Activated T-cell treated with anti-CD3 and anti-CD28 coated beads, Interleukin-2, amount 50 U/mL, for 4 hours (primary cell): ENCODE measurements at places on chromosomes 2 and 18. TPM values are rescaled to one million over a fixed set of nuclear protein-coding genes. Genes with fewer than 3 reads are reported as not detected.
A peak's percentile ranks its signal among the peaks of the same experiment; 100 is the strongest.

Gene PMAIP1
- 93.0 TPM for total RNA-seq

GRCh38 chr2:20615466-20616241 lies 35.2 kb downstream of the HS1BP3 start:
- no peak for DNase-seq

Gene MC2R
- total RNA-seq: not detected

Gene CNGA3
- total RNA-seq: not detected

Gene TEX44
- total RNA-seq: not detected

Gene AQP12B
- total RNA-seq: not detected

DNA sequence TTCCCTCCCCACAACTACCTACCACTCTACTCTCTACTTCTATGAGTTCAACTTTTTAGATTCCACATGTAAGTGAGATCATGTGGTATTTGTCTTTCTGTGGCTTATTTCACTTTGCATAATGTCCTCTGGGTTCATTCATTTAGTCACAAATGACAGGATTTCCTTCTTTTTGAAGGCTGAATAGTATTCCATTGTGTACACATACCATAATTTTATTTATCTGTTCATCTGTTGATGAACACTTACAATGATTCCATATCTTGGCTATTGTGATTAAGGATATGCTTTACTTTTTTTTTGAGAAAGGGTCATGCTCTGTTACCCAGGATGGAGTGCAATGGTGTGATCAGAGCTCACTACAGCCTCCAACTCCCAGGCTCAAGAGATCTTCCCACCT lies 73.6 kb downstream of the ICA1L start:
- no peak for DNase-seq

Gene ZNF385B
- total RNA-seq: not detected

GRCh38 chr2:12424809-12425208 lies 291.9 kb upstream of the TRIB2 start:
- DNase-seq: no peak

Gene CNDP1
- total RNA-seq: 0.15 TPM

GRCh38 chr18:74897971-74898657 lies 300.4 kb downstream of the ZNF407 start:
- no peak for DNase-seq

DNA sequence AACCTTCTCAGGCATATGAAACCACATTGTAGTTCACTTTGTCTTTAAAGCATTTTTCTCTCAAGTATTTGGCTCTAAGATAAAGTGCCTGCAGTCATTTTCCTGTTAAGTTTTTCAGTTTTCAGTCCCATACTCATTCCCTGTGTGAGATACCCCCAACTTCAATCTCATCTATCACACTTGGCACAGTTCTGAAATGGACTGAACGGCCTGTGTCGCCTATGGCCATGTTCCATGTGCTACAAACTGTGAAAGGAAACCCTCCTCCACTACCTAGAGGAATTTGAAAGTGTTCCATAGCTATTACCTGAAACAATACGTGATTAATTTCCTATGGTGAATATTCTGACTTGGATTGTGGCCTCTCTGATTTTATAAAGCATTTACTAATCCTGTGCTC lies 319.1 kb downstream of the CTNNA2 start:
- DNase-seq: no peak

DNA sequence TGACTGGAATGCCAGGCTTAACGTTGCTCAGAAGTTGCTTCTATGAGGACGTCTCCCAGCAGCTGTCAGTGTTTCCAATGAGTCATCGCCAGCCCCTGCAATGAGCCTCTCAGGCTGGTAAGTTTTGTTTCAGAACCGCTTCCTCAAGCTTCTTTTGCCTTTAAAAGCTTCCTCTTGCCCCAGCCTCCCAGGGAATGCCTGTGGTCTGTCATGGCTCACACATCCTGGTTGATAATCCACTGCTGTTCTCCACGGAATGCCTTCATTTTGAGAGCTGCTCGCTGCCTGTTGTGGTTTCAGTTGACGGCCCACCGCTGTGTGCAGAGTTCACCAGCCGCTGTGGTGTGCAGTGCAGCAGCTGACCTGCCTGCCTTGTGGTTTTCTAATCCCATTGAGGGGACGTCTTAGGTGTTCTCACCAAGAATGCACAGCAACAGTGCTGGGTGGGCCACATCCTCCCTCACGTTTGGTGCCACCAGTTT lies 96.4 kb downstream of the RTP5 start:
- peak; percentile 68 for DNase-seq

GRCh38 chr2:231662028-231662810 lies 46.1 kb upstream of the PTMA start:
- DNase-seq: peak; percentile 94

Gene PECR
- total RNA-seq: 4.7 TPM

Gene GPR45
- total RNA-seq: not detected
